Activated T-helper 1 cell treated with anti-CD3 and anti-CD28 coated beads, Interleukin-2, amount 50 U/mL, for 16 hours (primary cell): ENCODE measurements at places on chromosomes 6 and 20.

DNA sequence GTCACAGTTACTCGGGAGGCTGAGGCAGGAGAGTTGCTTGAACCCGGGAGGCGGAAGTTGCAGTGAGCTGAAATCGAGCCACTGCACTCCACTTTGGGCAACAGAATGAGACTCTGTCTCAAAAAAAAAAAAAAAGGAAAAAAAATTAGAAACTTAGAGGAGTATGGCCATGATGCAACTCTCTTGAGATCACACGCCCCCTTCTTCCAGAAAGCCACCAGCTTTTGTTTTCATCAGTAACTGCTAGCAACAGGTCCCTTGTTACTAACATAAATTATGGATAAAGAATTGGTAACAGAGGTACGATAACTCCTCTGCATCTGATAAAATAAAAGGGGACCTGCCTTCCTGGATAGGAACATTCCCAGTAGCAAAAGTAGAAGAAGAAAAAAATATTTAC lies 308.2 kb downstream of the CD83 start:
- DNase-seq: no peak

- DNase-seq: no peak
These were observed 2.9 kb upstream of the SNRPB start for GRCh38 chr20:2473516-2473915.

DNA sequence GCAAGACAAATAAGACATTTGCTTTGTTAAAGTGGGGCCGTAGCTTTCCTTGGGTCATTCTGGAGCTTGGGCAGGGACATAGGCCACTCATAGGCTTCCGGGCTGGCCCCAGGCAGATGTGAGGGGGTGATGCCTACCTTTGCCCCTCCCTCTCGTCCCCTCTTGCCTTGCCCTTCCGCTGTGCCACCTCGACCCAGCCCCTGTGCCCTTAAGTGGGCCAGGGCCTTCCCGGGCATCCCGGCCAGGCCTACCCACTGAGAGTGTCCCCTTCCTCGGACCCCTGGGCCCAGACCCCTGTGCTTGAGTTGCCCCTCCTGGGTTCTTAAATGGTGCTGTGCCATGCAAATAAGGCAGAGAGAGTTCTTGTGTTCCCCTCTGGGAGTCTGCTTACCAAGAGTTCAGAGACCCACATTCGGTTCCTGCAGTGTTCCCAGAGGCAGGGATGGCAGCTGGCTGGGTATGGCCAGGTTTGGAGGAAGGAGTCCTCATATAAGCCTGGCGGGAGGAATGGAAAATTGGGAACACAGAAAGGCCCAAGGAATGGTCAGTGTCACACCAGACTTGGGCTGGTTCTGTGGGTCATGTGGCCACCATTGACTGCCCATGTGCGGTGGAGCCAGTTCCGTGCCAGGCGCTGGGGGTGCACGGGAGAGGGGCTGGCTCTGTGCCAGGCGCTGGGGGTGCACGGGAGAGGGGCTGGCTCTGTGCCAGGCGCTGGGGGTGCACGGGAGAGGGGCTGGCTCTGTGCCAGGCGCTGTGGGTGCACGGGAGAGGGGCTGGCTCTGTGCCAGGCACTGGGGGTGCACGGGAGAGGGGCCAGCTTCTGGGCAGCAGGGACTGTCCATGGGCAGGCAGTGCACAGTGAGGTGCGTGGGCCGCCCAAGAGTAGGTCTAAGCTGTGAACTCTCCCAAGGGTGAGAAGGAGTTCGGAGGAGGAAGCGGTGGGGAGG lies 173.5 kb upstream of the SNX9 start:
- DNase-seq: no peak

DNA sequence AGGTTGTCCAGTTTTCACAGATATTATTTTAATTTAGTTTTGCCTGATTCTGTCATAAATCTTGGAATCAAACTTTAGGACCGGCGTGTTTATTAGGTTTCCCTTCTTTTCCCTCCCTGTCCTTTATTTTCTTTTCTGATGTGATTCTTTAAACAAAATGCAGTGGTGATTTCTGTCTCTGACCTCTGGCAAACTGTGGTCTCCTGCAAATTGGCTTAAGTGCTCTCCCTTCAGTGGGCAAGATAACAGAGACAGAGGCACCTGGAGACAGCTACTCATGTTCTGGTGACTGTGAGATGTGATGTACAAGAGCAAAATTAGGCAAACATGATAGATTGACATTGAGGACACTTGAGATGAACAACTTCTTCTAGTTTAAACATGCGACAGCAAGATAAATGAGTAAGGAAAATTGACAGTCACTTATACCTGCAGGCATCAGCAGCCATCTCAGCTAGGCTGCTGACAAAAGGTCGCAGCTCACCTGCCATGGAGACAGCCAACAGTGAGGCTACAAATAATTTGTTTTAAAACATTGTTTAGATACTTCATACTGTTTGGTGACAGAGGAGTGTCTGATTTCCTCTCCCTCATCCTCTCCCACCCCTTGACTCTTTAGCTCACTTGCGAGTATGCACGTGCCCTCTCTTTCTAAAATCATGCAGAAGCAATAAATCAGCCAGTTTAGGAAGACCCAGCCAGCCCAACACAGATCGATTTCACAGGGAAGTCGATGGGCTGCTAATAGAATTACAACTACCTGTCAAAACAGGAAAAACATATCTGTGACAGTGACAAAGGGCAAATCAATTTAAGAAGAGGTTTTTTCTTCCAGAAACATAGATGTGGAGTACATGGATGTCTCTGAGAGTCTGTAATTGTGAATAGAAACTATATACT lies 63.4 kb upstream of the MAP3K7 start:
- no peak for DNase-seq

GRCh38 chr6:97864826-97865225 lies 581.8 kb upstream of the MMS22L start:
- no peak for DNase-seq

DNA sequence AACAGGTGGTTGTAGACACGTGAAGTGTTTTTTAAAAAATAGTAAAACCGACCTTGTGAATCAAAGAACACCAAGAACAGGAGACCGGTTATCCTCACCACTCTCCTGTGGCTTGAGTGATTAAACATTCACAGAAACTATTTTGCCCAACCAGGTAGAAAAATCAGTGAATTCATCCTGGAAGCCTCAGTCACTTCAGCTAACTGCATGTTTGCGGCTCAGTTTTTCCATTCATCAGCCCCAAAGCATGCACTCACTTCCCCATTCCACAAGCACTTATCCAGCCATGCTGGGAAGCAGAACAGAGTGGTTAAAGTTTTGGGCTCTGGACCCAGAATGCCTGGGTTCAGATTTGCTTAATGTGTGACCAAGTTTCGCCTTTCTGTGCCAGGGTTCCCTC lies 2.4 kb downstream of the LRRN4 start:
- DNase-seq: no peak

GRCh38 chr6:89281779-89282246 lies 33.3 kb downstream of the GABRR2 start:
- DNase-seq: no peak

DNA sequence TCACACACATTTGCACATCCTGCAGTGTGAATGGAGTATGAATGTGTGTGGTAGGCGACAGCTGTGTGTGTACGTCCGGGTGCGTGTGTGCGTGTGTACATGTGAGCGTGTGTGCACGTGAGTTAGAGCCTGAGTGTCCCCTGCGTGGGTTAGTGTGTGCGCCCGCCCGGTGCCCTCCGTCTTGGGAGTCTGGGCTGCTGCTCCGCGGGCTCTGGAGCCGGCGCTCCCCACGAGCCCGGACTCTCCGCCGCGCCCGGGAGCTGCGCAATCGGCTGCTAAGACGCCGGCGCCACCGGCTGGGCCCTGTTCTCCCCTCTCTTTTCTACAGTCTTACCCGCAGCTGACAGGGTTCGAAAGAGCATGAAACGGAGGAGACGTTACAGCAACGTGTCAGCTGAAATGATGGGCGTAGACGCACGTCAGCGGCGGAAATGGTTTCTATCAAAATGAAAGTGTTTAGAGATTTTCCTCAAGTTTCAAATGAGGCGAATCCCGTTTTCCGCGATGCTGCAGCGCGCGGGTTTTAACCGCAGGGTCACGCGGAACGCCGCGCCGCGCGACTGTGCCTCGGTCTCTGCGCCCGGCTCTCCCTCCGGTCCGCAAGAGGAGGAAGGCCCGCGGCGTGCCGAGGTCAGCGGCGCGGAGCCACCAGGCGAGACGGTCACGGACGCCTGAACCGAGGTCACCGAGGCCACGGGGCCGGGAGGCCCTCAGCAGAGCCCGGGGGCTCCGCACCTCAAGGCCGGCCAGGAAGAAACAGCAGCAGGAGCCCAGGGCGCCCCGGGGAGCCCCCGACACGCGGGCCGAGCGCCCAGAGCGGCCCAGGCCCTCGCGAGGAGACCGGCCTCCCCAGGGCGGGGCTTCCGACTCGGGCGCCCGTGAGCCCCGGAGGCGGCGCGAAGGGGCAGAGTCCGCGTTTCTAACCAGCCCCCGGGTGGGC lies 95.3 kb upstream of the BHLHE23 start:
- DNase-seq: no peak

DNA sequence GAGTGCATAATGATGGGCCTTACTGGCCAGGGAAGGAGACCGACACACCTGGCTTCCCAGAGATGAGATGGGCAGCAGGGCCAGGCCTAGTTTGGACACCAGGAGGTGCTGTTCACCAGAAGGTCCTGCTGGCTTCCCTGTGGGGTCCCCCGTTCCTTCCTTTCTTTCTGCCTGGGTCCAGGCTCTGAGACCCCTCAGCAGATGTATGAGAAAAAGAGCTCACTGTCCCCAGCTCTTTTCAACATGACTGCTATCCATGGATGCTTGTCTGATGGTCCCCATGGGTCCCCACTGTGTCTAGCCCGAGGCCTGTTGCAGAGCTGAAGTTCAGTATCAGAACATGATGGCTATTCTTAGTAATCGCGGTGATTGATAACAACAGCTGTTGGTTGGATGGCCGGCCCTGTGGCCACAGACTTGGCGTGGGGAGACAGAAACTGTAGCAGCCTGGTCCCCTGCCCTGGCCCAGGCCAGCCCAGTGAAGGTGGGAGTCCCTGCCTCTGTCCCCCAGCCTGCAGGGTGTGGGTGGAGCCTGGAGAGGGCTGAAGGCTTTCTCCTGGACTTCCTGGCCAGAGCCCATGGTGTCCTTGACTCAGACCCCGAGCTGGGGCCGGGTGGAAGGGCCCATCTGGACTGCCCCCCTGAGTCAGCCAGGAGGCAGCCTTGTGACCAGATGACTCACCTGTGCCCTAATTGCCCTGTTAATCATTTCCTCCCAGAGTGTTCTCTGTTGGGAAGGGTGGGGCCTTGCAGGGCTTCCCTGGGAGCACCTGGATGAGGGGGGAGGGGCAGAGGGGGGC lies 9.9 kb upstream of the BAK1 start:
- DNase-seq: no peak
